ELF-1 (cell line): ENCODE measurements at places on chromosomes 6 and 20.

DNA sequence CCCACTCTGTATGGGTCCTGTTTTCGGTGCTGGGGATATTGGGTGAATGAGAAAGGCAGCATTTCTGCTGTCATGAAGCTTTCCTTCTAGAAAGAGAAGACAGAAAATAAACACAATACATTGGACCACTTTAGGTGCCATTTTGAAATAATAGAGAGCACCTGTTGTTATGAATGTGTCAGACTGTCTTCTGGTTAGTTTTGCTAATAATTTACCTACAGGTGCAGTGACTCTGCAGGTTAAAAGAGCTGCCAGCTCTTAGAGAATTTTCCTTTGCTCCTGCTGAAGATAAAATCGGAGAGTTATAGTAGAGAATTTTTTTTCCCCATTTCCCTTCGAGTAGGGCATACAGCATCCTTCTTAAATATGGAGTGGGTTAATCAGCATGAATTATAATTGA is 21.9 kb upstream of the GCLC start:
- no peak for DNase-seq

DNA sequence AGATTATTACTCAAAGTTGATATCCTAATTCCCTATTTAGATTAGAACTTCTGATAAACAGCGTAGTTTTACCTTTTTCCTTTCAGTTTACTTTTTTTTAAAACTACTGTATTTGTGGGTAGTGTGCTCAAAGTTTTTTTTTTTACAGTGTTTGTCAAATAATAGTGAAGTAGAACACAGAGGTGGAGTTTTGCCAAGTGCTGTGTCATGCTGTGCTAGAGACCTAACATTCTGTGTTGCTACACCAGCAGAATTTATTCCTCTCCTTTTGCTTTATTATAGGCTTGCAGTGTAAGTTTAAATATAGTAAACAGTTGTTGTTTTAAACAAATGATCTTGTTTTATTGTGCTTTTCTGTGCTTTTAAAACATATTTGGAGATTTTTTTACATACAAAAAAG is 125.4 kb downstream of the HIVEP1 start:
- DNase-seq: no peak

- no peak for DNase-seq
Measured at GRCh38 chr6:108353853-108354252, 59.0 kb downstream of the AFG1L start.

GRCh38 chr20:34402461-34402860 is 39.4 kb downstream of the ITCH start:
- DNase-seq: no peak

- DNase-seq: peak; percentile 84
Measured at GRCh38 chr20:47854687-47855212, 69.5 kb upstream of the SULF2 start.

GRCh38 chr20:34061695-34062094 is 50.3 kb downstream of the EIF2S2 start:
- no peak for DNase-seq

- DNase-seq: no peak
Measured at GRCh38 chr20:63471717-63471980, 806 bp downstream of the KCNQ2 start.

DNA sequence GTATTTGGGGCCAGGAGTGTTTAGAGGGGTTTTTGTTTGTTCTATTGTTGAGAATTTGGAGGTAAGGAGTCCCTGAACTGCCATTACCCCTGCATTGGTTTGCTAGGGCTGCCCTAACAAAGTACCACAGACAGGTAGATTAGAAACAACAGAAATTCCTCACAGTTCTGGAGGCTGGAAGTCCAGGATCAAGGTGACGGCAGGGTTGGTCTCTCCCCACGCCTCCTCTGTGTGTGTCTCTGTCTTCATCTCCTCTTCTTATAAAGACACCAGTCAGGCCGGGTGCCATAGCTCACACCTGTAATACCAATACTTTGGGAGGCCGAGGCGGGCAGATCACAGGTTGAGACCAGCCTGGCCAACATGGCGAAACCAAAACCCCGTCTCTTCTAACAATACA is 97.1 kb upstream of the FAM8A1 start:
- DNase-seq: no peak

GRCh38 chr6:70700922-70701876 is 33.5 kb downstream of the SMAP1 start:
- no peak for DNase-seq

GRCh38 chr6:105430685-105431084 is 27.8 kb upstream of the PREP start:
- DNase-seq: no peak

- DNase-seq: no peak
Measured at GRCh38 chr20:62296724-62297448, 5.9 kb upstream of the ADRM1 start.

DNA sequence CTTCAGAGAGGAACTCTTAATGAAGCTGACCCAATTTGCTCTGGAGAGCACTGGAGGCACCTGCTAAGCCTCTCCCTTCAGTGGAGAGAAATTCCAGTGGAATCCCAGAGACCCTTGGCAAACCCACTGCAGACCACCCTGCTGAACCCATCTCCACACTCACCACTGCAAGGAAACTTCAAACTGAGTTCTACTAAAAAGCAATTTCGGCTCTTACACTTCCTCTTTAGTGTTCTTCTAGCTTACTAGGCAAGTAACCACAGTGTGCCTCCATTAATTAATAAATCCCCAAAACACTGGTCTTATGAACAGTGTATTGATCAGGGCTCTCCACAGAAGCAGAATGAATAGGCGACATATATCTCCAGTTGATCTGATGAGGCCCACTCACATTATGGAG is 43.0 kb upstream of the HLA-E start:
- no peak for DNase-seq

DNA sequence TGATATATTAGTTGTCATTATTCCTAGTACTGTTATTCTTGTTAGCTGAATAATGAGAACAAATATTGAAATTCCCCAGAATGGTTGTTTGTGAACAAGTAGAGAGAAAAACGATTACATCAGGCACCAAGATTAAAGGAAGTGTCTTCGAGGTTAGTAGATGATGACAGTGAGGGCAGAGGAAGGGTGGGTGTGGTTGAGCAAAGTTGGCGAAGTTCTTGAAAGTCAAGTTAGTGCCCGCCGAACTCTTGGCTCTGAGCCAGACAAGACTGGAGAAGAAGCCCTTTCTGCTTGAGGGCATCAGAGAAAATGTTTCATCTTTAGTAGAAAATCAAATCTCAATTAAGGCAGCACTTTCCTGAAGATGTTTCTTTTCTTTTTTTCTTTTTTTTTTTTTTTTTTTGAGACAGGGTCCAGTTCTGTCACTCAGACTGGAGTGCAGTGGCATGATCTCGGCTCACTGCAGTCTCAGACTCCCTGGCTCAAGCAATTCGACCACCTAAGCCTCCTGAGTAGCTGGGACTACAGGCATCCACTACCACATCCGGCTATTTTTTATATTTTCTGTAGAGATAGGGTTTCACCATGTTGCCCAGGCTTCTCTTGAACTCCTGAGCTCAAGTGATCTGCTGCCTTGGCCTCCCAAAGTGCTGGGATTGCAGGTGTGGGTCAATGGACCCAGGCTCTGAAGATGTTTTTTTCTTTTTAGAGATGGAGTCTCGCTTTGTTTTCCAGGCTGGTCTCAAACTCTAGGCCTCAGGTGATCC is 77.1 kb downstream of the SGK1 start:
- DNase-seq: no peak

DNA sequence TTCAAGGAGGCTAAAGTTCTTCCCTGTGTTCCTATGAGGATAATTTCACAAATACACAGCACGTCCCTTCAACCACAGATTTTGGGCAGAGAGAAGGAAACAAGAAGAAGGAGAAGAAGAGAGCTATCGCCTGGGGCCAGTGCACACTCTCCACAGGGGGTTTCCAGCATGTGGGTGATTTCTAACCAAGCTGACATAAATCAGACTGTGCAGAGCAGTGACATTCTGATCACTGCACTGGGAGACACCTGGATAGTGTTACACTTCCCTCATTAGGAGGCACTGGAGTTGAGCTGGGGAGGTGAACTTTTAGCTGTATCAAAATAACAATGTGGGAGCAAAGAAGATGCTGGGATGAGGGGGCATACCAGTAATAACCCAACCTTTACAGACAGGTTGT is 71.8 kb upstream of the CENPW start:
- peak; percentile 7 for DNase-seq

DNA sequence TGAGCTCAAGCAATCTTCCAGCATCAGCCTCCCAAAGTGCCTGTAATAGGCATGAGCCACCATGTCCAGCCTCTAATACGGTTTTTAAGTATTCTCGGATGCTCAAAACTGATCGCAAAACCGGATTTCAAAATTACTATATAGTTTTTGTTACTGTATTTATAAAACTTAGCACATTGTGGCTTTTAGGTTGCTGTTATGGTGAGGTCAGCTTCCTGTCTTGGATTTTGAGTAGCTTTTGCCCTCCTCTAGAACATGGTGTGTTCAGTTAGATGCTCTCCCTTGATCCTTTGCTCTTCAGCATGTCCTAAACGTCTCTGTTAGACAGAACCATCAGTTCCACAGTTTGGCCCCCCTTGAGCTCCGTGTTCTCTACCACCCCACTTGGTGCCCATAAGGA is 96.2 kb downstream of the RPP40 start:
- DNase-seq: no peak

DNA sequence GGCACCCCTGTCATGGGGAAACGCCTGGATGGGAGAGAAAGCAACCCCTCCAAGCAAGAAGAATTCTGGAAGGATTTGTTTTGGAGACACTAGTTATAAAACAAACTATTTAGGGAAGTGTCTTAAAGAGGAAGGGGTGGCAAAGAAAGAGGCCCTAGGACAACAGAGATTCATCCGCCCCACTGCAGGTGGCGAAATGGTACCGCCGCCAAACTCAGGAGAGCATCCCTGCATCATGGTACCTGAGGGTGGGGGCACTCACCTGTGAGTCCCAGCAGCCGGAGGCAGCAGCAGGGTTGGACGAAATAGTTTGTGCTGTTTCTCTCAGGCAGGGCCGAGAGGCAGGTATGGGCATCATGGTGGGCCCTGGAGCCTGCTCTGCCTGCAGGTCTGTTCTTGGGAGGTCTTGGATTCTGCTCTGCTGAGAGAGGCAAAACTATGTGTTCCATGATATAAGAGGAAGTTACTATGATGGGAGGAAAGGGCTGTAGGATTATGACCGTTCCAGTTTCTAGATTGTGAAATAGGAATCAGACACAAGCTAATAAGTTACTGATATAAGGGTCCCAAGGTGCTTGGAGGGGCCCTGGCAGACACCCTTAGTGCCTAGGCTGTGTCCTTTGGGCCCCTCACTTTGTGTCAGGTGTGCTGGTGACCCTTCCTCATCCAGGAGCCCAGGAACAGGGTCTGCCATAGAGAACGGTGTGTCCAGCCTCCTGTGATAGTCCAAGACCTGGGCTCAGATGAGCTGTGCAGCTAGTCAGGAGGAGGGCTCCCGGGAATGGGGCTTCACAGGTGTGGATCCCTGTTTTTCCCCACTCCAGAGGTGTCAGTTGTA is 20.4 kb downstream of the SIRPD start:
- DNase-seq: no peak

DNA sequence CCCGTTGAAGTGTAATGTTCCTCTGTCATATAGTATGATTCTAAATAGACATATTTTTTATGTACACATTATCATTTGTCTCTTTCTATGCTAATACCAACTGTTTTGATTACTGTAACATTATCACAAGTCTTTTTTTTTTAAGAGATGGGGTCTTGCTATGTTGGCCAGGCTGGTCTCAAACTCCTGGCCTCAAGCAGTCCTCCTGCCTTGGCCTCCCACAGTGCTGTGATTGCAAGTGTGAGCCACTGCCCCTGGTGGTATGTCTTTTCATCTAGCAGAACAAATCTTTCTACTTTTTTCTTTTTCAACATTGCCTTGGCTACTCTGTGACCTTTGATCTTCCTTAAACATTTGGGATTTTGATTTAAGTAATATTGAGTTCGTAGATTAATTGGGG is 57.7 kb downstream of the SLX4IP start:
- no peak for DNase-seq

- no peak for DNase-seq
Measured at GRCh38 chr6:152146385-152146784, 338.9 kb downstream of the ESR1 start.

DNA sequence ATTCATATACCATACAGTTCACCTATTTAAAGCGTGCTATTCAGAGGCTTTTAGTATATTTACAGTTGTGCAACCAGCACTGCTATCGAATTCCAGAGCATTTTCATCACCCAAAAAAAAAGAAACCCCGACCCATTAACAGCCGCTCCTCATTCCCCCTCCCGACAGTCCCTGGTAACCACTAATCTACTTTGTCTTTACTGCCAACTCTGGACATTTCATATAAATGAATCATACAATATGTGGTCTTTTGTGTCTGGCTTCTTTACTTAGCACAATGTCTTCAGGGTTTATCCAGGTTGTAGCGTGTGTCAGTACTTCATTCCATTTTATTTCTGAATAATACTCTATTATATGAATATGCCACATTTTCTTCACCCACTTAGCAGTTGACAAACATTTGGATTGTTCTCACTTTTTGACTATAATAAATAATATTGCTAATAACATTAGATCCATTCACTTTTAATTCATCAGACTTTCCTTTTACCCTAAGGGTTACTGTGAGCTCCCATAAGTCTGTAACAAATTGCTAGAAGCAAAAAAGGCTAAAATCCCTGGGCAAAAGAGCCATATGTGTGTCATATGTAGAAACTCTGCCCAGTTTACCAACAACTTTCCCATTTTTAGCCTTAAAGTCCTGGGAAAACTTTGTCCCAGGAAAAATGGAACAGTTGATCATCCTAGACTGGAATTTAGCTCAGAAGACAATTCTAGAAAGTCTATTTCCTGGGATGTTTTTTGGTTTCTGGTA is 23.2 kb upstream of the ROS1 start:
- DNase-seq: no peak

DNA sequence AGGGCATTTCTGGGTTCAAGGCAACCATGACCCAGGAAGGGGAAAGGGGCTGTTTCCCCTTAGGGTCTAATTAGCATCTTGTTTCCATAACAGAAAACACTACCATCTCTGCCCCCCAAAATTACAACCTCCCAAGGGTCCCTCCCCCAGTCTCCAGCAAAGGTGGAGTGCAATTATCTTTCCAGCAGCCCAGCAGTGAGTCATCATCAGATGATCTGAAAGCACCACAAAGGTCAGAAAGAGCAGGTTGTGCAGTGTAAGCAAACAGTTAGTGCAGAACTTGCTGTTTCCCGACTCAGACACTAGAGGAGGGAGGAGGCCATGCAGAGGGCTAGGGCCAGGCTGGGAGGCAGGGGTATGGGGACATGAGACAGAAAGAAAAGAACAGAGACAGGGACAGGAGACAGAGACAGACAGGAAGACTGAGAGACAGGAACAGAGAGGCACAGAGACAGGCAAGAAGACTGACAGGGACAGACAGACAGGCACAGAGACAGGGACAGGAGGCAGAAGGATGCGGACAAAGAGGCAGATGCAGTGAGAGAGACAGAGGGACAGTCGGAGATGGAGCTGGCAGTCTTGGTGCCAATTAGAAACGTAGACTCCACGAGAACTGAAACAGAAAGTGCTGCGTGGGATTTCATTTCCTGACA is 62.5 kb downstream of the PYGB start:
- DNase-seq: peak; percentile 69

DNA sequence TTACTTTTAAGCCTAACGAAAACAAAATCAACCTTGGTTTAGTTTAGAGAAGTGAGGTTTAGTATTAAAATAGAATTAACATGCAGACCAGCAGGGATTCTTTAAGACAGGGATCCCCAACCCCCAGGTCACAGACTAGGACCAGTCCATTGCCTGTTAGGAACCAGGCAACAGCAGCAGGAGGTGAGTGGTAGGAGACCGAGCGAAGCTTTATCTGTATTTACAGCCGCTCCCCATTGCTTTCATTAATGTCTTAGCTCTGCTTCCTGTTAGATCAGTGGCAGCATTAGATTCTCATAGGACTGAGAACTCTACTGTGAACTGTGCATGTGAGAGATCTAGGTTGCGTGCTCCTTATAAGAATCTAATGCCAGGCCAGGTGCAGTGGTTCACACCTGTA is 225.9 kb downstream of the NKAIN2 start:
- DNase-seq: no peak

GRCh38 chr6:165834613-165835259 is 171.7 kb upstream of the PDE10A start:
- DNase-seq: no peak
